B cell (primary cell): ENCODE measurements at places on chromosomes 16 and 17.

- H3K36me3 ChIP-seq = no peaks in the 10 kb centered on the region
- H3K27ac ChIP-seq = no peak overlapping the region
- H3K27me3 ChIP-seq = no peaks in the 10 kb centered on the region
- H3K4me1 ChIP-seq = peaks cover 10% of the 10 kb centered on the region
- H3K4me3 ChIP-seq = peak overlapping the region; percentile 28
- peak; percentile 50 for DNase-seq
Observed at GRCh38 chr17:5122586-5123342, 6.9 kb downstream of the USP6 start.

DNA sequence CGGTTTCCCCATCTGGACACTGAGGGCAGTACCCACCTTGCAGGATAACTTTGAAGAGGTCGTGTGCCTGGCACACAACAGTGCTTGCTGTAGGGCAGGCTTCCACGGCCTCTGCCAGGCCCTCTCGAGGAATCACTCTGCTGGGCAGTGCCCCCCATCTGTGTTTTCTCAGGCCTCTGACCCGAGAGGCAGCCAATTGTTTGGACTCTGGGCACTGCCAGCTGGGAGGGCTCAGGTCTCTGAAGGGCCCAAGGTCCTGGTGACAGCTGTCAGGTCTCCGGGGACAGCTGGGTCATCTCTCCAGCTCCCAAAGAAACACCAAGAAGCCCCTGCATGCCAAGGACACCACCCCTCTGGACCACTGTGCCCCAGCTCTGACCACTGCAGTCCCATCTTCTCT is 1.0 kb upstream of the RAB26 start:
- no peak overlapping the region for H3K27ac ChIP-seq
- H3K27me3 ChIP-seq = no peaks in the 10 kb centered on the region
- no peaks in the 10 kb centered on the region for H3K36me3 ChIP-seq
- DNase-seq = no peak
- H3K4me3 ChIP-seq = no peak overlapping the region

GRCh38 chr17:81599719-81600486 is 37.0 kb downstream of the NPLOC4 start:
- no peak overlapping the region for H3K4me3 ChIP-seq
- H3K27me3 ChIP-seq = no peaks in the 10 kb centered on the region
- H3K4me1 ChIP-seq = peaks cover 50% of the 10 kb centered on the region
- peaks cover 5% of the 10 kb centered on the region for H3K36me3 ChIP-seq
- DNase-seq = no peak

DNA sequence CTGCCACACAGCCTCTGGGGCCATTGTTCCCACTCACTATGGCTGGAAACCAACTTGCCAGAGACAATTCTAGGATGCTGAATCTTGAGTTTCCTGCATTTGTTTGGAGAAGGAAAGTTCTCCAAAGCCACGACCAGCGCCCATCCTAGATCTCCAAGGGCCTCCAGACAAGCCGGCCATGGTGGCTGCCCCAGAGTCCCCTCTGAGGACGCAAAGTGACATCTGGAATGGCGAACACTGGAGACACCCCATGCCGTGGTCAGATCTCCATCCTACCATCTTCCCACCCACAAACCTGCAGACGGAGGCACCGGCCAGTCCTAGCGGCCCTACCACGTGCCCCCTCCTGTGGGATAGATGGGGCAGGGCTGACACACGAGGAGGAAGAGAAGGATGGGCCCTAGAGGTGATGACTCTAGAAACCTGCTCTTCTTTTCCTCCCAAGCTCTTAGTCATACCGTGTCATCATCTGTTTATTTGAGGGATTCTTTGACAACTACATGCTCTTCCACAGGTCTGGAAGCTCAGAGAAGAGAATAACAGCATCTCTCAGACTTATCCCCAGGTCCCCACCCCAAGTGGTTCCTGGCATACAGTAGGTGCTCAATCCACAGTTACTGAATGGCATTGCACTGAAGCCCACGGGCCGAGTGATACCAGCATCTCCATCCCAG is 71.3 kb downstream of the MYH11 start:
- H3K27me3 ChIP-seq = no peaks in the 10 kb centered on the region
- H3K36me3 ChIP-seq = no peaks in the 10 kb centered on the region
- no peak overlapping the region for H3K4me3 ChIP-seq
- no peak for DNase-seq
- H3K4me1 ChIP-seq = no peaks in the 10 kb centered on the region
